ENCODE measurements at places on chromosomes 7 and 10.

- no peak for DNase-seq
These were observed 635.4 kb upstream of the PFKP start for GRCh38 chr10:2431961-2432360.

- DNase-seq: no peak
These were observed 10.1 kb upstream of the PON1 start for GRCh38 chr7:95334447-95334846.

- no peak for DNase-seq
These were observed 989 bp downstream of the ERLIN1 start for GRCh38 chr10:100184840-100185239.

- DNase-seq: no peak
These were observed 79.6 kb downstream of the INSIG1 start for GRCh38 chr7:155377071-155377837.

DNA sequence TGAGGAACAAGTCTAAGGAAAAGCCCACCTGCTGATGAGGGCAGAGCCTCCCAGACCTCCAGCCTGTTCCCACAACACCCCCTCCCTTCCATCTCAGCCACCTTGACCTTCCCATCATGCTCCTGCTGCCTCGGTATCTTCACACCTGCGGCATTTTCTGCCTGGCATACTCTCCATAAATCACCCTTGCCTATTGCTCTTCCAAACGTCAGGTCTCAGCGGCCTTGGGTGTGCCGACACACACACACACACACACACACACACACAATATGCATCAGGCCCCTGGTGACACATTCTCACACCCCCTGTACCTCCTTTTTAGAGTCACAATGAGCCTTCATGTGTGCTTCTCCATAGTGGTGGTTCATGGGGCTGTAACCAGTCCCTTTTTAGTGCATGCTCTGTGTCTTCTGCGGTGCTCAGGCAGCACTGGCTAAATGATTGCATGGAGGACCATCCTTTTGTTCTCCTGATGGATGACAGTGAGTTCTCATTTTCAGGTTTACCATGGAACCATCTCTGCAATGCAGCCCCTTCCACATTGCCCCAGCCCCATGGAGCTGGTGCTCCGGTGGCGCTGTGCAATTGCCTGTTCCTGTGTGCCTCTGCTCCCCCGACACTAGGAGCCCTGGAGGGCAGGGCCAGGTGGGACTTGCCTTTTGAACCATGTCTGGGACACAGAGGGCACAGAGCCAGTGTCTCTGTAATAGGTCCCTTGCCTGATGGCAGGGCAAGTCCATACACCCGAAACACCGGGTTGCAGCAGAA, 4.5 kb downstream of the ADIRF start:
- no peak for DNase-seq

- no peak for DNase-seq
These were observed 369.7 kb upstream of the AKR1E2 start for GRCh38 chr10:4456279-4456678.

- no peak for DNase-seq
These were observed 41.8 kb downstream of the PFKFB3 start for GRCh38 chr10:6244510-6244909.

DNA sequence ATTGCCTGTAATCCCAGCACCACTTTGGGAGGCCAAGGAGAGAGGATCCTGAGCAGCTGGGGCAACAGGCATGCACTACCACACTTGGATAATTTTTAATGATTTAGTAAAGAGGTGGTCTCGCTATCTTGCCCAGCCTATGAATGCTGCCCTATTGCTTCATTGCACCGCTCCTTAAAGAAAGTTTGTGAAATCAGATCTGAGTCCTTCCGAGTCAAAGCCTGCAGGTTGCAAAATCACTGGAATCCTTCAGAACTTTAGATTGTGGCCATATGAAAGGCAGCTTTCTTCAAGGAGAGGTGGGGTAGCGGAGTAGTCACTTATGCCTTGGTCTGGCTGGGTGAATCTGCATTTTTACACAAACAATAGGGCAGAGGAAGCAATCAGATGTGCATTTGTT, 166.3 kb downstream of the ARHGAP12 start:
- DNase-seq: no peak

GRCh38 chr7:17599733-17600339, 301.4 kb downstream of the AHR start:
- no peak for DNase-seq

- no peak for DNase-seq
These were observed 317.4 kb upstream of the ZNF32 start for GRCh38 chr10:43965918-43966570.

GRCh38 chr10:17562614-17563013, 54.6 kb downstream of the HACD1 start:
- no peak for DNase-seq

DNA sequence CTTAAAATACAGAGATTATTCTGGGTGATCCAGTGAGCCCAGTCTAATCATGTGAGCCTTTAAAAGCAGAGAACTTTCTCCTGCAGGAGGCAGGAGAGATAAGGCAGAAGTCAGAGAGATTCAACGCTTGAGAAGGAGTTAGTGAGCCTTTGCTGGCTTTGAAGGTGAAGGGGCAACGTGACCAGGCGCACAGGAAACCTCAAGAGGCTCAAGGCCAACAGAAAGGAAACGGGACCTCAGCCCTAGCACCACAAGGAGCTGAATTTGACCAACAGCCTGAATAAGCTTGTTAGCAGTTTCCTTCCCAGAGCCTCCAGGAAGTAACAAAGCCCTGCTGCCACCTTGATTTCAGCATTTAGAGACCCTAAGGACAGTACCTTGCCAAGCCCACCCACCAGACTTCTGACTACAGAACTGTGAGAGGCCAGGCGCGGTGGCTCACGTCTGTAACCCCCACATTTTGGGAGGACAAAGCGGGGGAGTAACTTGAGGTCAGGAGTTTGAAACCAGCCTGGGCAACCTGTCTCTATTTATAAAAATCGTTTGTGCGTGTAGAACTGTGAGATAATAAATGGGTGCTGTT, 87.3 kb upstream of the KAT6B start:
- no peak for DNase-seq

DNA sequence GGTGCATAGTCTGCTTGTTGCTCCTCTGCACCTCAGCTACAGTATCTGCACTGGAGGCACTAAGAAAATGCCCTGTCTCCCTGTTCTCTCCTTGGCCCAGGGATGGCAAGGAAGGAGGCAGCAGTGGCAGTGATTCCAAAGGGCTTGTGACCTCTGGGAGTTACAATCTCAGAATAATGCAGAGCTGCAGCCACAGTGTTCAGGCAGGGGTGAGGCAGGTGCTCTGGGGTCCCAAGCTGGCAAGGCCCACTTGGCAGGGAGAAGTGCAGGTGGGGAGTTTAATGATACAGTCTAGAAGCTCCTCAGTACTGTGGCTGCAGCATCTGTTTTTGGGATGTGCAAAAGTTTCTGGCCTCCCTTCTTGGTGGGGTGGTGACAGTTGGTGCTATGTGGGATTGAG, 456.4 kb downstream of the CCSER2 start:
- DNase-seq: no peak

DNA sequence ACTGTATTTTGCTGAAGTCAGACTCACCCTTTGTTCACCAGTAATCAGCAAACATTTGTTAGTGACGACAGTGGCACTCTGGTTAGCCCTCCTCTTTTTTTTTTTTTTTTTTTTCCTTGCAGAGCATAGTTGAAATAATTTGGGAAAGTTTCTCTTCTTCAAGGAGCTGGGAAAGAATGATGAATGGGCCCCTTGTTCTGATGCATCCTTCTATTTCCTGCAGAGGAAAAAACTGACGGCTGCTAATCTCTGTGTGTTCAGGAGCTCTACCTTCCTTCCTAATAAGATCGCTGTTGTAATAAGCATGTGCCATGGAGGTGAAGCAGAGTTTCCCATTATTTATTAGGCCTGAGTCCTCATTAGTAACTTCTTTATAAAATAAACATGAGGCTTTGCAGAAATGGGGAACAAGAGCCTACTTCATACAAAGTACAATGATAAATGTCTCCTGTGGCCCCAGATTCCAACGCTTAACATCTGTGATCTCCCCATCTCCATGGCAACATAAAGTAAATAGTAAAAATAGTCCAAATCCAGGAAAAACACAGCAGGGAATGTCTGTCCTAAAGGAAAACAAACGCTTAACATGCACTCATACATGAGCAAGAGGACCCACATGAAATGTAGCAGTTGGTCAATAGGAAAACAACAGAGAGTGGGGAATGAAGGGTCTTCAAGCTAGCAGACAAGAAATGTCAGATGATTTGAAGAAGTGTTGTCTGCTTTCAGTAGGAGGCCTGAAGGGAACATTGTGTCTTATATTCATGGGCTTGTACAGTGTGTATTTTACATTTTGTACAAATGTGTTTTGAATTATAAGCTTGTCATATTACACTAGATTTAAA, 59.1 kb upstream of the CALD1 start:
- no peak for DNase-seq

- no peak for DNase-seq
These were observed 14.9 kb downstream of the DLG5 start for GRCh38 chr10:77911535-77912123.

DNA sequence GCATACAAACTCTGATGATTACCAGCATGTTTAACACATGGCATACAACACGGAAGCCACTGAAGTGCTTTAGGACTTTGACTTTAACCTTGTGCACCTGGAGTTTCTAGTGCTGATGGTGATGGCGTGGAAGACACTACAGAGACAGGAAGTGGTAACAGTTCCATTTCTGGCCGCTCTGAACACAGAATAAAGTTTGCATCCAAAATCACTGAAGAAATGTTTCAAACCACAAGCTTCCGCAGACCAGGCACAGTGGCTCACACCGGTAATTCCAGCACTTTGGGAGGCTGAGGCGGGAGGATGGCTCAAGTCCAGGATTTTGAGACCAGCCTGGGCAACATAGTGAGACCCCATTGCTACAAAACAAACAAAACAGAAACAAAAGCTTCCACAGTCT, 40.3 kb upstream of the TNPO3 start:
- DNase-seq: no peak

DNA sequence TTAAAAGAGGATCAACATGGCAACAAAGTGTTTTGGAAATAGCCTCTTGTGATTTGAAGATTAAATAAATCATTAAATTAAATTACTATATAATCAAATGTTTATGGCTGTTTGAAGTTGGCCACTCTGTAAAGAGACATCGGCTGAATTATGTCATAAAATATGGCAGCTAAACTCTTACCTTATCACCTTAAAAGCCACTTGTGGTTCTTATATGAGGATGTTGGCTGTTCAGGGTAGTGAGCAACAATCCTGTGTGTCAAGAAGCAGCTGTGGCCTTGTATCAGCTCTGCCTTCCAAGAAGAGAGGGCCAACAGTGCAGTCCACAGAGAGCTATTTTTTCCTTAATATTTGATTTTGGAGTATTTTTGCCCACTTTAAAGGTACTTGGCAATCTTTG, 113.4 kb upstream of the CDK6 start:
- no peak for DNase-seq

GRCh38 chr7:149743476-149744255, 29.7 kb downstream of the ZNF467 start:
- no peak for DNase-seq

- no peak for DNase-seq
These were observed 23.5 kb upstream of the FAM180A start for GRCh38 chr7:135771961-135772638.

GRCh38 chr10:10930979-10931743, 86.5 kb upstream of the CELF2 start:
- DNase-seq: no peak

- DNase-seq: no peak
These were observed 65.5 kb upstream of the SH2B2 start for GRCh38 chr7:102220960-102221800.

- DNase-seq: no peak
These were observed 504.3 kb upstream of the PCDH15 start for GRCh38 chr10:55305285-55305684.
